ENCODE measurements at places on chromosomes 2 and 18. TPM values are rescaled to one million over a fixed set of nuclear protein-coding genes. Genes with fewer than 3 reads are reported as not detected.

GRCh38 chr2:164314148-164314547 lies 307.1 kb downstream of the GRB14 start:
- H3K27ac ChIP-seq, result no peak overlapping the region
- H3K27me3 ChIP-seq, result no peaks in the 10 kb centered on the region
- H3K4me3 ChIP-seq, result no peak overlapping the region
- DNase-seq, result no peak
- H3K4me1 ChIP-seq, result no peaks in the 10 kb centered on the region
- H3K36me3 ChIP-seq, result no peaks in the 10 kb centered on the region

GRCh38 chr2:207112383-207112782 lies 53.4 kb downstream of the KLF7 start:
- no peaks in the 10 kb centered on the region for H3K27me3 ChIP-seq
- H3K27ac ChIP-seq, result no peak overlapping the region
- peaks cover 2% of the 10 kb centered on the region for H3K36me3 ChIP-seq
- peaks cover 36% of the 10 kb centered on the region for H3K4me1 ChIP-seq

GRCh38 chr2:230268606-230269243 lies 43.2 kb downstream of the SP140 start:
- peak overlapping the region; percentile 11 for H3K4me3 ChIP-seq
- peaks cover 67% of the 10 kb centered on the region for H3K36me3 ChIP-seq
- H3K27me3 ChIP-seq, result no peaks in the 10 kb centered on the region
- peak; percentile 41 for DNase-seq
- H3K27ac ChIP-seq, result peak overlapping the region; percentile 74
- peaks cover 43% of the 10 kb centered on the region for H3K4me1 ChIP-seq

DNA sequence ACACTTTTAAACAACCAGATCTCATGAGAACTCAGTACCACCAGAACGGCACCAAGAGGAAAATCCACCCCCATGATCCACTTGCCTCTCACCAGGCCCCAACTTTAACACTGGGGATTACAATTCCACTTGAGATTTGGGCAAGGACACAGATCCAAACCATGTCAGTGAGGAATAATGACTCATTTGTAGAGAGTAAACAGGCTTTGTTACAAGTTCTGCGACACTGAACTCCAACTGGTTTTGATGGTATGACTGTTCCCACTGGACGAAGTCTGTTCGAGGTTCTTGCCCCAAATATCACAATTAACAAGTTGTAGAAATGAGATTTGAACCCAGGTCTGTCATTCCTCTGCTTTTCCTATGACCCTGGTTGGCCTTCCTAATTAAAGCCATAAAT lies 718.1 kb upstream of the ID2 start:
- H3K4me1 ChIP-seq, result no peaks in the 10 kb centered on the region
- no peak overlapping the region for H3K4me3 ChIP-seq
- H3K27me3 ChIP-seq, result peaks cover 1% of the 10 kb centered on the region
- H3K36me3 ChIP-seq, result no peaks in the 10 kb centered on the region
- no peak for DNase-seq

- H3K4me3 ChIP-seq, result no peak overlapping the region
- no peak overlapping the region for H3K27ac ChIP-seq
- peaks cover 50% of the 10 kb centered on the region for H3K4me1 ChIP-seq
- H3K36me3 ChIP-seq, result peaks cover 5% of the 10 kb centered on the region
- peak; percentile 56 for DNase-seq
- H3K27me3 ChIP-seq, result no peaks in the 10 kb centered on the region
Measured at GRCh38 chr2:119823734-119824334, 64.1 kb downstream of the PTPN4 start.

- H3K4me1 ChIP-seq, result peaks cover 3% of the 10 kb centered on the region
- H3K4me3 ChIP-seq, result no peak overlapping the region
- H3K27ac ChIP-seq, result no peak overlapping the region
- no peaks in the 10 kb centered on the region for H3K36me3 ChIP-seq
- no peak for DNase-seq
Measured at GRCh38 chr2:148619560-148620195, 24.9 kb upstream of the EPC2 start.

GRCh38 chr2:197647961-197648690 lies 27.3 kb downstream of the RFTN2 start:
- H3K27ac ChIP-seq, result no peak overlapping the region
- H3K4me1 ChIP-seq, result no peaks in the 10 kb centered on the region
- H3K36me3 ChIP-seq, result no peaks in the 10 kb centered on the region
- no peak for DNase-seq
- no peak overlapping the region for H3K4me3 ChIP-seq

GRCh38 chr2:100126201-100126600 lies 16.2 kb downstream of the AFF3 start:
- H3K27ac ChIP-seq, result no peak overlapping the region
- H3K4me1 ChIP-seq, result peaks cover 7% of the 10 kb centered on the region
- no peaks in the 10 kb centered on the region for H3K27me3 ChIP-seq

DNA sequence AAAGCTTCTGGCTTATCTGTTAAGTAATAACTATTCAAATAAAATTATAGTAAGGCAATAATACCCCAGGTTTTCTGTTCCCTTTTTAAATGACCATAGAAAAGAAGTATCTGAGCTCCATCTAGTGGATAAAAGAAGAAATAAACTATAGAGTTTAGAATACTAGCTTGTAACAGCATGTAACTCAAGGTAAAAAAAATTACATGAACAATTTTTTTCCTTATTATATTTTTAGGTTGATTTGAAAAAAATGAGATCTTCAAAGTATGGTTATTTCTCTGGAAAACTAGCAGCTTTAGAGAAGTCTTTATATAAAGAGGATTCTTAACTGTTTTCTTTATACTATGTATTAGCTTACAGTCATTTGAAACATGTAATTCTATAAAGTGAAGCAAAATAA lies 58.1 kb downstream of the NCKAP1 start:
- no peak for DNase-seq
- no peaks in the 10 kb centered on the region for H3K4me1 ChIP-seq
- peaks cover 4% of the 10 kb centered on the region for H3K36me3 ChIP-seq
- no peaks in the 10 kb centered on the region for H3K27me3 ChIP-seq
- H3K27ac ChIP-seq, result no peak overlapping the region

DNA sequence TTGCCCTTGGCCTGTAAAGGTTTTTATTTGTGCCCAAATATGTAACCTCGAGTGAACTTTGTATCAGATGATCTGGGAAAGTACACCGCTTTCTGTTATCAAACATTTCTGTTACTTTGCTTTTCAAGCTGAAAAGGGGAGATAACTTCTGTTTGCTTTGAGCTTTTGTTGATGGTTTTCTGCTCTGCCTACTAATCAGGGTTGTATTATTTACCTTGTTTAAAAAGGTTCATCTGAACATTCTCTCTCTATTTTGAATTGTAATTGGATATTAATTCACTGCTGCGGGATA lies 79.4 kb downstream of the XRCC5 start:
- H3K4me3 ChIP-seq, result no peak overlapping the region
- H3K27me3 ChIP-seq, result no peaks in the 10 kb centered on the region
- peak overlapping the region; percentile 64 for H3K27ac ChIP-seq
- no peak for DNase-seq
- peaks cover 67% of the 10 kb centered on the region for H3K4me1 ChIP-seq
- peaks cover 60% of the 10 kb centered on the region for H3K36me3 ChIP-seq

GRCh38 chr2:152620208-152620607 lies 97.1 kb downstream of the PRPF40A start:
- H3K27me3 ChIP-seq, result peaks cover 2% of the 10 kb centered on the region
- no peak for DNase-seq
- no peak overlapping the region for H3K27ac ChIP-seq

DNA sequence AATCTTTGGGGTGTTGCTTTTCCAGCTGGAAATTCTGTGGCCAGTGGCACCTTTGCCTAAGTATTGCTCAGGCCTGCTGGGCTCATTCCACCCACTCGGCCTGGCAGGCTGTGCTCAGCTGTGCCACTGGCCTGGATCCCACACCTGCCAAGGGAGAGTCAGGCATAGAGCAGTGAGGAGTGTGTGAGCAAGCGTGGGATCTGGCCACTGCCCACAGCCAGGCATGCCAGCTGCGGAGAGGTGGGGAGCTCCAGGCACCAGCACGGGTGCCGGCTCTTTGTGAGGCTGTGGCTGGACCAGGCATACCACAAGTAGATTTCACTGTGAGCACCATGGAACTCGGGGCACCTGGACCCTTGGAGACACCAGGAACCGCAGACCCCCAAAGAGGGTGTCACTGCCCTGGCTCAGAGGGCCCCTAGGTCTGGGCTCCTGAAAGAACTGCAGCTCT lies 118.1 kb upstream of the MAP2 start:
- DNase-seq, result no peak
- H3K27ac ChIP-seq, result no peak overlapping the region
- no peak overlapping the region for H3K4me3 ChIP-seq
- no peaks in the 10 kb centered on the region for H3K4me1 ChIP-seq
- no peaks in the 10 kb centered on the region for H3K27me3 ChIP-seq
- no peaks in the 10 kb centered on the region for H3K36me3 ChIP-seq

GRCh38 chr18:47552783-47553182 lies 301.3 kb upstream of the SKOR2 start:
- peaks cover 2% of the 10 kb centered on the region for H3K27me3 ChIP-seq
- DNase-seq, result no peak
- H3K36me3 ChIP-seq, result no peaks in the 10 kb centered on the region
- H3K27ac ChIP-seq, result no peak overlapping the region
- H3K4me3 ChIP-seq, result no peak overlapping the region

DNA sequence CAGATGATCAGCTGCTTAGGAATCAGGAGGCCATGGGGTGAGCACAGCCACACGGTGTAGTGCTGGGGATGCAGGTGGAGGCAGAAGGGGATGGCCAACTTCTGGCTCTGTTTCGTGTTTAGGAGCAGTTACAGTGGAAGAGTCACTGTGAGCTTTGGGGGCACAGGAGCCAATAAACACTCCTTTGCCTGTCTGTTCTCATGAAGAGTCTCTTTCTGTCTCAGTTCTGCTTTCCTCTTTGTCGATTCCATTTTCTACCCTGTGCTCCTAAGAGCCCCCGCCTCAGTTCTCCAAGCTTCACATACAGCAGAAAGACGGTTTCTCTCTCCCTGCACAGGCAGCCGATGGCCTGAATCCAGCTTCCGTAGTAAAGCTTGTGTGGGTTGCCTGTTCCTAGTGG lies 21.0 kb upstream of the RRM2 start:
- H3K36me3 ChIP-seq, result no peaks in the 10 kb centered on the region
- no peak overlapping the region for H3K27ac ChIP-seq
- no peak overlapping the region for H3K4me3 ChIP-seq
- DNase-seq, result no peak
- no peaks in the 10 kb centered on the region for H3K4me1 ChIP-seq

GRCh38 chr2:7619203-7619970 lies 702.2 kb downstream of the RNF144A start:
- H3K36me3 ChIP-seq, result no peaks in the 10 kb centered on the region
- H3K4me1 ChIP-seq, result peaks cover 9% of the 10 kb centered on the region
- no peak for DNase-seq
- no peak overlapping the region for H3K4me3 ChIP-seq
- no peaks in the 10 kb centered on the region for H3K27me3 ChIP-seq

GRCh38 chr18:63439334-63439733 lies 17.1 kb upstream of the VPS4B start:
- no peak overlapping the region for H3K27ac ChIP-seq
- no peaks in the 10 kb centered on the region for H3K36me3 ChIP-seq
- peaks cover 3% of the 10 kb centered on the region for H3K27me3 ChIP-seq
- DNase-seq, result peak; percentile 56
- H3K4me3 ChIP-seq, result no peak overlapping the region

- H3K4me1 ChIP-seq, result peaks cover 82% of the 10 kb centered on the region
- H3K27ac ChIP-seq, result peak overlapping the region; percentile 75
- DNase-seq, result no peak
- peaks cover 5% of the 10 kb centered on the region for H3K36me3 ChIP-seq
- H3K27me3 ChIP-seq, result no peaks in the 10 kb centered on the region
Measured at GRCh38 chr2:101781326-101781725, 83.8 kb downstream of the MAP4K4 start.

GRCh38 chr18:12882453-12883371 lies 1.3 kb downstream of the PTPN2 start:
- H3K27ac ChIP-seq, result peak overlapping the region; percentile 83
- no peaks in the 10 kb centered on the region for H3K27me3 ChIP-seq
- peaks cover 16% of the 10 kb centered on the region for H3K36me3 ChIP-seq

- H3K27me3 ChIP-seq, result no peaks in the 10 kb centered on the region
- no peak overlapping the region for H3K27ac ChIP-seq
- DNase-seq, result no peak
- H3K36me3 ChIP-seq, result no peaks in the 10 kb centered on the region
Measured at GRCh38 chr18:52387175-52387574, 47.2 kb downstream of the DCC start.

DNA sequence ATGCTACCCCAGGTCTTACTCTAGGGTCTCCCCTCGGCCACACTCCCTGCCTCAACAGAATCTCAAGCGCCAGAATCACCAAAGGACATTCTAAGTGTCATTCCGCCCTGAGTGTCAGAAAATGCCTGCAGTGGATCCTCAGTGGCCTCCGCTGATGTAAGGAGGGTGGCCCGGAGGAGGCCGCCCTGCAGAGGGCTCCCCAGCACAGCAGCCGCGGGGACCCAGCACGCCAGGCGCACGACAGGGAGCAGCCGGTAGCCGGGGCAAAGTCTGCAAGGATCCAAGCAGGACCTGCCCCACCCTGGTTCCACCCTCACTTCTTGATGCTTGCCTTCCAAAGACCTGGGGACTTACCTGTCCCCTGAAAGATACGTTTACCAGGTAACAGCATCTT lies 54.2 kb upstream of the ID2 start:
- H3K4me3 ChIP-seq, result no peak overlapping the region
- H3K27ac ChIP-seq, result no peak overlapping the region
- no peaks in the 10 kb centered on the region for H3K4me1 ChIP-seq
- H3K27me3 ChIP-seq, result no peaks in the 10 kb centered on the region

- H3K27ac ChIP-seq, result no peak overlapping the region
- H3K27me3 ChIP-seq, result no peaks in the 10 kb centered on the region
- no peaks in the 10 kb centered on the region for H3K4me1 ChIP-seq
- H3K36me3 ChIP-seq, result no peaks in the 10 kb centered on the region
Measured at GRCh38 chr2:145846982-145847381, 1327.1 kb upstream of the ZEB2 start.

DNA sequence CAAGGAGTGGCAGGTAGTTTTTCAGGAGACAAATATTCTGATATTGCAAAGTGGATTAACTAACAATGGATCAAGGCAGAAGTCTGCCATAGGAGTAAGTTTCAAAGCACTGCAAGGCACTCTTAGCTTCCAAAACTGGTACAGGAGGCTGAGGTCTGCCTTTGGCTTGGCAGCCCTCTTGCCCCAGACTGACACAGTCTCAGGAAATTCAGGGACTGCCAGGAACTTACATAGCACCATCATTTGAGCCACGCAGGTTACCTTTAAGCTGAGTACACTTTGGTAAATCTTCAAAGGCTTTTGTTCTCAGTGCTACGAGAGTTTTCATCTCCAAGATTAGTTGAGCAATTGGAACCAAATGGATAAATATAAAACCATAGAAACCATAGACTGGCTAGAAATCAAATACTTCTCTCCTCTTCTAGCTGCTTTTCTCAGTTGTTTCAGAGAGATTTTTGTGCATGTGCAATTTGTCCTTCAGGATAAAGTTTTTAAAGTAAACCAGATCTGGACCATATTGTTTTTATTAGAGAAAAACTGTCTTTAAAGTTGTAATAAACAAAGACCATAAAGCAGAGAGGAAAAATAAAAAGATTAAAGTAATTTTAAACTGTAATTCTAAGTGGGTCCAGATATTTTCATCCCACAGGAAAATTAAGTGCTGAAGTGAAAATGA lies 18.8 kb downstream of the ANKRD29 start:
- H3K27me3 ChIP-seq, result no peaks in the 10 kb centered on the region
- no peak overlapping the region for H3K27ac ChIP-seq
- no peak for DNase-seq
- no peak overlapping the region for H3K4me3 ChIP-seq
- H3K36me3 ChIP-seq, result no peaks in the 10 kb centered on the region

AGXT gene
- not detected for total RNA-seq

APOB gene
- total RNA-seq, result not detected

DSG4 gene
- total RNA-seq, result not detected

ZSWIM2 gene
- not detected for total RNA-seq

GALNT3 gene
- 5.5 TPM for total RNA-seq

THOC1 gene
- 64.6 TPM for total RNA-seq

MAP3K19 gene
- total RNA-seq, result not detected

TTL gene
- 28.7 TPM for total RNA-seq

UNC80 gene
- total RNA-seq, result not detected

ITGA6 gene
- 7.9 TPM for total RNA-seq

EML6 gene
- total RNA-seq, result 0.30 TPM

RNU2-63P gene
- 1.7 TPM for total RNA-seq

MERTK gene
- total RNA-seq, result 1.4 TPM

ASTL gene
- 2.5 TPM for total RNA-seq
